Cortex of kidney (tissue), 1 donor: ENCODE measurements at places on chromosomes 5 and 9.

DNA sequence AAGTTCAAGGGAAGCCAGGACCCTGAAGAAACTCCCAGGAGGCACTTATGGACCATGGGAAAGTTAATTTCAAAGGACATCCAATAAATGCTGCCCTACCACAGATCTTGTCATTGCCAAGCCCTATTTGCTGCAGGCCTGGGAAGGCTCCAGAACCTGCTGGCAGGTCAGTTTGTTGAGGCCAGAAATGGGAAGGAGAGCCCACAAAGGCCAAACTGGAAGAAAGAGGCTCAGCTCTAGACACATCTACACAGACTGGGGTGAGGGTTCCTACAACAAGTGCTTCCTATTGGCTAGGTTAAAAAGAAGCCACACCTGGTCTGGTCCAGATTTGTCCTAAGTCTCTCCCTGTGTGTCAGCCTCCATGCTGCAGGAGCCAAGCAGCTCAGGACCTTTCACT, 94.4 kb downstream of the SIL1 start:
- no peak for DNase-seq

- no peak for DNase-seq
These were observed 49.1 kb downstream of the ARHGAP26 start for GRCh38 chr5:142819292-142819691.

DNA sequence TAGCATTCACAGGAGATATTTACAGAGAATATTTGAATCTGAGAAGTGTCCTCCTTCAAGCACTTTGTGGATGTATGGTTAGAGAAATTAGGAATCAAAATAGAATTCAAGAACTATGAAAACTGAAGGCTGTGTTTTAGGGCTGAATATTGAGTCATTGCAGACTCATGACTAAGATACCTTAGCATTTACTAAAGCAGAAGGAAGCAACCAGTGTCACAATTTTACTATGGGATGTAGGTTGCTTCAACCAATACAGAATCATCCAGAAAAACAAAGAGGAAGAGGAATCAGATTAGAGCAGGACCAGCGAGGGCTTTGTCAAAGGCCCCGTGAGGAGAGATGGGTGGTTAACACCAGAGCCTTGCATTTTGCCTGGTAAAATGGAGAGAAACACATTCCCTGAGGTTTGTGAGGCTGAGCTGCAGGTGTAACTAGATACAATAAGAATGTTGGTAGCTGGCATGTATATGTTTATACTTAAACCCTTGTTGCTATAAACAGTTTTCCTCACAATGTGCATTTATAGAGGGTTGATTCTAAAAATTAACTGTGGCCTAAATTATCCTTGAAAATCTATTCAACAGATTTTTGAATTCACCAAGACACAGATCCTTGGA, 518.1 kb downstream of the AGTPBP1 start:
- no peak for DNase-seq

GRCh38 chr9:80843028-80843427, 846.3 kb downstream of the TLE1 start:
- DNase-seq: no peak

GRCh38 chr9:34957492-34958410, at the start of gene PHF24:
Gene PHF24, plus strand, starts transcription at chr9:34958285. Its CDS starts 13,014 bp downstream, at chr9:34971299.
- DNase-seq: no peak

- no peak for DNase-seq
These were observed 233.2 kb downstream of the SPATA31A1 start for GRCh38 chr9:39588500-39589137.

GRCh38 chr5:172648013-172648381, 6.9 kb downstream of the NEURL1B start:
- DNase-seq: no peak

- no peak for DNase-seq
These were observed 389.1 kb upstream of the ST8SIA4 start for GRCh38 chr5:101292199-101292598.

DNA sequence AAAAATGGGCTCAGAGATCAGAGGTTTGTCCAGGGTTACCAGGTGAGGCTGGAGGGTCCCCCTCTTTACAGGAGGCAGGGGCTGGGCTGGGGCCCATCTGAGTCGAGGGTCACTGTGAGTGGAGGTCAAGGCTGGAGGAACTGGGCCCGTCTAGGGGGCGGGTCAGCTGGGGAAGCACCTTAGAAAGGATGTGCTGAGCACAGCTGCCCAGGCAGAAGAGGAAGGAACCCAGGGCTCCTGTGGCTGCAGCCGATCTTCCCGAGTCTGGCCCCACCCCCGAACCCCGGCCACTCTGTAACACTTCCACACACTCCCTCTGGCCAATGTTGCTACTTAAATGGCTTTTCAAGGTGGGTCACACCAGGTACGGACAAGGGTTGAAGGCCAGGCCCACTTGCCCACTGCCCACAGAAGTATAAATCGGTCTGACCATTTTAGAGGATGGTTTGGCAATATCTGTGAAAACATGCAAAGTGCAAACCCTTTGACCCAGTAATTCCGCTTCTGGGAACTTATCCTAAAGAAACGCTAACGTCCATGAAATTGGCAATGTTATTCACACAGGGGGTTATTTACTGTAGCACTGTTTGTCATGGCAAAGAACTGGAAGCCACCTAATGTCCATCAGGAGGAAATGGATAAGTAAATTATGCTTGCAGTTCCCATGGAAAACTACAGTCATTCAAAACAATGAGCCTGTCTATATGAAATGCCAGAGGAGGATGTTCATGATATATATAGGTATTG, 30.5 kb upstream of the EEIG1 start:
- no peak for DNase-seq

- DNase-seq: no peak
These were observed 165.3 kb downstream of the TAF11L14 start for GRCh38 chr5:17799521-17799920.

- no peak for DNase-seq
These were observed 15.7 kb downstream of the LPCAT1 start for GRCh38 chr5:1507961-1508658.

DNA sequence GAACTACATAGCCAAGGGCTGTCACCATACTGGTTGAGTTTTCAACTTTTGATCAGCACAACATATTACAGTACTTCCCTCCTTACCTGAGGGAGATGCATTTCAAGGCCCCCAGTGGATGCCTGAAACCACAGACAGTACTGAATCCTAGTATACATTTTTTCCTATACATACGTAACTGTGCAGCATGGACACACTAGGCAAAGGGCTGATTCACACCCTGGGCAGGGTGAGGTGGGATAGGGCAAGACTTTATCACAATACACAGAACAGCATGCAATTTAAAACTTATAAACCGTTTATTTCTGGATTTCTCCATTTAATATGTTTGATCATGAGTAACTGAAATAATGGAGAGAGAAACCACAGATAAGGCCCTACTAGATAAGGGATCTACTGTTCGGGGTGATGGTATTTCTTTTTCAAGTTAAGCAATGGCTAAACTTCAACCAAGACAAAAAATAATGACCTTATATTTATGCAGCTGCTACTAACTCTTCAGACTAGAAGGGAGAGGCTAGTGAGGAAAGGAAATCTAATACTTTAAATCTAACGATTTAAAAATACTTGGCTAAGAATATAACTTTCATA, 186.9 kb upstream of the GNA14 start:
- no peak for DNase-seq

GRCh38 chr5:112418659-112419163, 366 bp downstream of the EPB41L4A start:
- DNase-seq: no peak

- no peak for DNase-seq
These were observed 479.5 kb downstream of the TAF11L14 start for GRCh38 chr5:18113721-18114120.

DNA sequence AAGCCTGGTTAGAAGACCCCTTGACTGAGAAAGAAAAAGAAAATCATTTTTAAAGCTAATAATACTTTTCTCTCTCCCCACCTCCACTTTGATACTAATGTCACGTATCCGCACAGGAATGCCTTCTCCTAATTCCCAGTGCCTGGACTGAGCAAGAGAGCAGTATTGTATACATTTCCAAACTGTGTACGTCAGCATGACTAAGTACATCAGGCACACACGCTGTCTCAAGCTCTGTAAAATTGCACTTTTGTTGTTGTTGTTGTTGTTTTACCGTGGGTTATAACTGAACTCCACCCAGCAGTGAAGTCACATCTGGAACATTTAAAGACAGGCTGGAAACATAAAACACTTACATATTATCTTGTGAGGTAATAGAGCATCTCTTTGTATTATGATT, 407.6 kb downstream of the DNAH5 start:
- no peak for DNase-seq
